ENCODE measurements at places on chromosomes 2 and 18. TPM values are rescaled to one million over a fixed set of nuclear protein-coding genes. Genes with fewer than 3 reads are reported as not detected.

- no peak overlapping the region for H3K27ac ChIP-seq
- H3K36me3 ChIP-seq, result no peaks in the 10 kb centered on the region
- no peak overlapping the region for H3K4me3 ChIP-seq
- H3K4me1 ChIP-seq, result no peaks in the 10 kb centered on the region
- H3K27me3 ChIP-seq, result no peaks in the 10 kb centered on the region
- DNase-seq, result no peak
Observed at GRCh38 chr2:158197940-158198339, 96.3 kb downstream of the UPP2 start.

DNA sequence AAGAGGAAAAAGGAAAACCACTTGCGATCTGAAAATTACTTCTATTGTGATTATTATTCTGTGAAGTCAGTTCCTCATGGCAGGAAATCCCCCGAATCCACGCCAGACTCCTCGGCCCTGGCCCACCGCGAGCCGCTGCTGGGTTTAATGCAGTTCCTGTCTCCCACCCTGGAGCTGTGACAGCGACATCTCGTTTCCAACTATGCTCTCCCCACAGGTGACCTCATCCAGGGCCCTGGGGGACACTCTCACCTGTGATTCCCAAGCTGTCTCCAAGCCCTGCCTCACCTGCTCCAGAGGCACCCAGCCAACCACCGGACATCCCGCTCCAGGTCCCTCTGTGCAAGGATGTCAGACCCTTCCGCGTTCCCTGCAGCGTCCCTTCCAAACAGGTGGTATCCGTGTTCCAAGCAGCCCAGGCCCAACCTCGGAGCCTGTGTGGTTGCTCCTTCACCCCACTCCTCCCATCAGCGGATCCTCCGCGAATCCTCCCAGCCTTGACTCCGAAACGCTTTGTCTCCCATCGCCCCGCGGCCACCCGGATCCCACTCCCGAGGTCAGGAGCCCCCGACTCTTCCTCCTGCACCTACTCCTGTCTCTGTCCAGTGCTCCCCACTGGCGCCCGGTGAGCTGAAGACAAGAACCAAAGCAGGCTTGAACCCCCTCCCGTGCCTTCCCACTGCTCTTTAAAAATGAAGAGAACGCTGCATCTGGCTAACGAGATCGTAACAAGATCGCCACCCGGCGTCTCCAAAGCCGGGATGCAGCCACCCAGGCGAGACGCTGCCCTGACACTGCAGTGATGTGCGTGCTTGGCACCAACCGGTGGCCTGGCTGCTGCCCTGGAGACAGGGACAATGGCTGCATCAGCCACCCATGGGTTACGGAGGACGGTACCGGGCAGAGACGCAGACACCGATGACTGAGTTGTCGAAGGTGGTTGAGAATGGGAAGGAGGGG lies 96.5 kb downstream of the NDUFA10 start:
- no peak for DNase-seq
- H3K27me3 ChIP-seq, result peaks cover 8% of the 10 kb centered on the region
- H3K4me1 ChIP-seq, result peaks cover 4% of the 10 kb centered on the region
- H3K36me3 ChIP-seq, result no peaks in the 10 kb centered on the region

GRCh38 chr18:76131738-76132137 lies 363.3 kb downstream of the ZNF516 start:
- no peaks in the 10 kb centered on the region for H3K4me1 ChIP-seq
- no peak overlapping the region for H3K4me3 ChIP-seq
- no peaks in the 10 kb centered on the region for H3K27me3 ChIP-seq
- no peak for DNase-seq
- H3K36me3 ChIP-seq, result no peaks in the 10 kb centered on the region

DNA sequence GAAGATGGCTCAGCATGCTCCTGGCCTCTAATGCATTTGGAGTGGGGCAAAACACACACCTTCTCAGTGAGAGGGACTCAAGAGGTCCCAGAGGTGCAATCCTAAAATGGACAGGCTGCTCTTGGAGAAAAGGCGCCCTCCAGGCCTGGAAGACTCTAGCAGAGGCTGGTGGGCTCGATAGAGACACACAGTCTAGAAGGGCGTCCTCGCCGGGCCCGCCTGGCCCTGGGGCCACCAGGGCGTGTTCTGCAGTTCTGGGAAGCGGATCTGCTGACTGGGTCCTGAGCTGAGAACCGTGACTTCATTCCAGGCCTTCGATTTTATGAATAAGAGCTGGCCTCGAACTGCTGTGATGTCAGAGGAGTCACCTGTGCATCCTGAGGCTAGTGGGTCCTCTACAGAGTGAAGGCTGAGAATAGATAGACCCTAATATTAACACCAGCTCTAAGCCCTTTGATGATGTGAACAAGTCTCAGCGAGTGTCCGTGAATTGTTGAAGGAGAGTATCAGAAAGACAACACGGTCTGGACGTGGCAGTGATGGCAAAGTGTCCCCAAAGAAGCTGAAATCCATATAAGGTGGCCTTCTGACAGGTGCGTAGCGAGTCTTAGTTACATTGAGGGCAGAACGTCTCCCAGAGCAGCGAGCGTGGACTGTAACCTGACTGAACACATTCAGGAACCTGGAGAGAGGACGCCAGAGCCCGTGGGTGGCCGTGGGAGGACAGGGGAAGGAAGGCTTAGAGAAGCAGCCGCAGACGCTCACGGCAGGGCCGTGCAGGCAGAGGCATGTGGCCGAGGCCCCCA lies 136.9 kb downstream of the PTGR3 start:
- no peaks in the 10 kb centered on the region for H3K27me3 ChIP-seq
- no peak for DNase-seq
- H3K4me1 ChIP-seq, result peaks cover 32% of the 10 kb centered on the region
- H3K27ac ChIP-seq, result peak overlapping the region; percentile 12
- peak overlapping the region; percentile 67 for H3K4me3 ChIP-seq
- peaks cover 22% of the 10 kb centered on the region for H3K36me3 ChIP-seq

The ERMN gene
- 0.33 TPM for polyA plus RNA-seq

Data from naive B cell (primary cell).